ENCODE measurements at places on chromosomes 4 and X. TPM values are rescaled to one million over a fixed set of nuclear protein-coding genes. Genes with fewer than 3 reads are reported as not detected.

HERC5 gene
- total RNA-seq: 2.5 TPM

USP17L30 gene
- total RNA-seq: not detected

PSAPL1 gene
- not detected for total RNA-seq

AFF2 gene
- total RNA-seq: 343 TPM

F8 gene
- 7.3 TPM for total RNA-seq

GAB3 gene
- 1.4 TPM for total RNA-seq

DHX15 gene
- 225 TPM for total RNA-seq

CLGN gene
- 3.4 TPM for total RNA-seq

UPF3B gene
- total RNA-seq: 3.0 TPM

MAGEA11 gene
- not detected for total RNA-seq

CLDN22 gene
- not detected for total RNA-seq

RTL5 gene
- 3.4 TPM for total RNA-seq

AFP gene
- 0.62 TPM for total RNA-seq

TXK gene
- 3.1 TPM for total RNA-seq

FAM200B gene
- 98.4 TPM for total RNA-seq

EXOC1L gene
- not detected for total RNA-seq

RASSF6 gene
- 0.31 TPM for total RNA-seq

ABLIM2 gene
- 18.4 TPM for total RNA-seq

SULT1E1 gene
- 8.4 TPM for total RNA-seq

ACE2 gene
- total RNA-seq: not detected

HSFX3 gene
- total RNA-seq: not detected

ZDHHC15 gene
- total RNA-seq: 13.6 TPM

FGFBP2 gene
- not detected for total RNA-seq

CT83 gene
- not detected for total RNA-seq

LRCH2 gene
- 58.2 TPM for total RNA-seq

CITED1 gene
- 3.0 TPM for total RNA-seq

PNMA5 gene
- total RNA-seq: 3.0 TPM

ADGRG4 gene
- total RNA-seq: not detected

GRID2 gene
- total RNA-seq: 21.8 TPM

MAOA gene
- total RNA-seq: 11.9 TPM

SHOX gene
- total RNA-seq: under 0.01 TPM

COL25A1 gene
- total RNA-seq: 6.4 TPM

PABPC5 gene
- 11.9 TPM for total RNA-seq

SPINK2 gene
- not detected for total RNA-seq

CYSLTR1 gene
- total RNA-seq: 1.2 TPM

MAMLD1 gene
- 0.94 TPM for total RNA-seq

Measured in occipital lobe (tissue), 3 donors.